ENCODE measurements at places on chromosomes 5 and 9.

GRCh38 chr5:16493261-16493660 lies 27.7 kb upstream of the ZNF622 start:
- DNase-seq: no peak

DNA sequence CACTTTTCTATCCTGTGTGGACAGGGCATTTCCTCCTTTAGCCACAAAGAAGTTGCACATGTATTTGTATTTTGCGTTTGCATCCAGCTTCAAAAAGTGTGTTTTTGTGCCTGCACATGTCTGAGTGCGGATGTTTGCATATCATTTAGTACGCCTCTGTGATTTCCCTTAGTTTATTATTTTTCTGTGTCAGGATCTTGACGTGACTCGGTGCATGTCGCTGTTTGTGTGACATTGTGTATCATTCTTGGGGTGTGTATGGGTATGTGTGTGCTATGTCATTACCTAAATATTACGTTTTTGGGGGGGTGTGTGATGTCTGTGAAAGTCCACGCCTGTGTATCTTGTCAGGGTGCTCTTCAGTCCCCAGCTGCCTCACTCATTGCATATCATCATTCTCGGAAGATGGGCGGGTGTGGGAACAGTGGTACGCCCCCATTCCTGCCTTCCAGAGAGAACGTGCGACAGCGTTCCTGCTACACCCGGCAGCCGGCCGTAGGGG lies 416 bp upstream of the PAIP2 start:
- DNase-seq: no peak

DNA sequence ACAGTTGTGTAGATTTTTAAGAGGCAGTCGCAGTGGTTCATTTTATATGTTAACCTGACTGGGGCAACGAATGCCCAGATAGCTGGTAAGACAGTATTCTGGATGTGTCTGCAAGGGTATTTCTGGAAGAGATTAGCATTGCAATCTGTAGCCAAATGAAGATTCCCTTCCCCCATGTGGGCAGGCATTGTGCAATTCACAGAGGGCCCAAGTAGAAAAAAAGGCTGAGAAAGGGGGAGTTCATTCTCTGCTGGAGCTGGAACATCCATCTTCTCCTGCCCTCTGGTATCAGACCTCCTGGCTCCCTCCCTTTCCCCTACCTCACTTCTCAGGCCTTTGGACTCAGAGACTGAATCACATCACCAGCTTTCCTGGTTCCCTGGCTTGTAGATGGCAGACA lies 70.6 kb downstream of the TENT4A start:
- DNase-seq: no peak

DNA sequence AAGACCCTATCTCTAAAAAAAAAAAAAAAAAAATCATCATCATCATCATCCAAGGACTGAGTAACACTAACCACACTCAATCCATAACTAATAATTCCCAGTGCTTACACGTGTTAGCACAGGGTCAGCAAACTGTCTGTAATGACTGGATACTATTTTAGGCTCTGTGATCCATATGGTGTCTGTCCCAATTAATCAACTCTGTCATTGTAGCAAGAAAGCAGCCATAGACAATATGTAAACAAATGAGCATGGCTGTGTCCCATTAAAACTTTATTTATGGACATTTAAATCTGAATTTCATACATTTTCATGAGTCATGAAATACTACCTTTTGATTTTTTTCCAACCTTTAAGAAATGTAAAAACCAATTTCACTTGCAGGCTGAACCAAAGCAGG lies 148.4 kb downstream of the SIL1 start:
- DNase-seq: peak; percentile 13

GRCh38 chr5:55568654-55569512 lies 34.1 kb upstream of the PLPP1 start:
- DNase-seq: no peak

- DNase-seq: no peak
Measured at GRCh38 chr9:87500491-87501270, 3.0 kb downstream of the DAPK1 start.

- DNase-seq: peak; percentile 40
Measured at GRCh38 chr5:14250084-14250695, 107.0 kb downstream of the TRIO start.

DNA sequence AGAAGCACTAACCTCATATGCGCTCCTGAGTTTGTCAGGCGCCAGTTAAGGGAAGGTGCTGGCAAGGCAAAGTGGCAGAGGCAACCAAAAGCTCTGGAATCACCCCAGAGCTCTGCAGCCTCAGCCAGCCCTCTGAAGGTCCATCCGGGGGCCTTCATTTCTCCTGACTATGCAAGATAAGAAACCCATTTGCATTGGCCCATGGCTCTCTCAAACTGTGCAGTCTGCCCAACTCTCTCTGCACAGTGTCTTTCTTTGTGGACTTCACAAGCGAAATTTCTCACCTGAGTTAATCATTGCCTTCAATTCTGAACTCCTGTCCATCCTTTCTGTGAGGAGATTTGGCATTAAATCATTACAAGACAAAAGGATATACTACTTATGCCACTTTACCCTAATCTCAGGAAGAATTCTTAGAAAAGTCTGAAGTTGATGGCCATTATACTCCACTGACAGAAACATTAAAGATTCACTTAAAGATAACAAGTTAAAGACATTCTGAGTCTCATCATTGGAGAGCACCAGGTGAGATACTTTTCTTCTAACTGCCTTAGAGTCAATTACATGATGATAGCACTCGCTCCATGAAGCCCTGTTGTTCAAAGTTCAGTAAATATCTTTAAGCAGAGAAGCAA lies 235.6 kb downstream of the SPOCK1 start:
- no peak for DNase-seq

- no peak for DNase-seq
Measured at GRCh38 chr5:158519433-158520021, 580.2 kb downstream of the EBF1 start.

DNA sequence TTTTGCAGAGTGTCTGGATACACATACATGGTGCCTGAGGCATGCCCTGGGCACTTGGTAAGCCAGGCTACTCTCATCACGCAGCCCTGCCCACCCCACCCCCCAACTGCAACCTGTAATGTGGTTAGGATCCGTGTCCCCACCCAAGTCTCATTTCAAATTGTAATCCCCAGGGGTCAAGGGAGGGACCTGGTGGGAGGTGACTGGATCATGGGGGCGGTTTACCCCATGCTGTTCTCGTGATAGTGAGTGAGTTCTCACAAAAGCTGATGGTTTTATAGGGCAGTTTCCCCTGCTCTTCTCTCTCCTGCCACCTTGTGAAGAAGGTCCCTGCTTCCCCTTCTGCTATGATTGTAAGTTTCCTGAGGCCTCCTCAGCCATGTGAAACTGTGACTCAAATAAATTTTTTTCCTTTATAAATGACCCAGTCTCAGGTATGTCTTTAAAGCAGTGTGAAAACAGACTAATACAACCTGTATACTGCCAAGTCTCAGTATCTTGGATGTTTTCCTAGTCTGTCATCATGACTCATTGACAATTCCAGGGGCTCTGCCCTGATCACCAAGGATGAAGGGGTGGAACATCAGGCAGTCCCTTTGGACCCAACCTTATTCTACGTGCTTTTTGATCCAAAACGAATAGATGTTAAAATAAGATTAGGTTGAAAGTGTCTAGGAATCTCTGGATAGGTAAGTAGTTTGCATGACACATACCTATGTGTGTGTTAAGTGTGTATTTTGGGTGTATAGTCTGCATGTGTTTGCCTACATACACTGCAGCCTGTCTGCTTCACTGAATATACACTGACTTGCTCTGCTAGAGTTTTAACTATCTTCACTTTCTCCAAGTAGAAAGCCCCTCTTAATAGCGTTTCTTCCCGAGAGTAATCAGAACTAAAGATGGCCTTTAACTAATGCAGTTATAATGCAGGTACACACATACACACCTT lies 293.8 kb downstream of the SLIT3 start:
- DNase-seq: no peak

DNA sequence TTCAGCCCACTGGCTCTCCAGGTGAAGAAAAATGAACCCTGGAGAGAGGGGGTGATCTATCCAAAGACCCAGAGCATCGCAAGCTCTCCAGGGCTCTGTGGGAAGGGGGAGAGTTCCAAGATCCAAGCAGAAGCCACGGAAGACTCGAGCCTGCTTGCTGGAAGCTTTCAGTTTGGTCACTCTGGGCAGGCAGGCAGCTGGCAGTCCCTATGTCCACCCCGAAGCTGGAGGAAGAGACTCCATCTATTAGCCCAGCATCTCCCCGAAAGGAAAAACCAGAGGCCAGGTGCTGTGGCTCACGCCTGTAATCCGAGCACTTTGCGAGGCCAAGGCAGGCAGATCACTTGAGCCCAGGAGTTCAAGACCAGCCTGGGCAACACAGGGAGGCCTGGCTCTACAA lies 10.7 kb upstream of the SPARC start:
- no peak for DNase-seq

DNA sequence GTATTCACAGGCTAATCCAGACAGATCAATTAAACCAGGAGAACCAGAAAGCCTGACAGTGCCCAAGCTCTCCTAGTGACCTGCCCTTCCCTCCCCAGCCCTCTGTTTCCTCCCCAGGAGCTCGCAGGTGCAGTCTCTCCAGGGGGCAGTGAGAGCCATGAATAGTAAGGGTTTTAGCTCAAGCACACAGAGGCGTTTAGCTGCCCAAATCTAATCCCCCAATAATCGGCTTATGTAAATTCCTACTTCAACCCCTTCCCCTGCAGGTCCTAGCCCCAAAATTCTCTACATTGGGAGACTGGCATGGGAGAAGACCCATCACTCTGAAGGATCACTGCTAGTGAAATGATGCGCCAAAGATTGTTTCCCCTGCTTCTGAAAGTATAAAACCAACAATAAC lies 10.5 kb upstream of the TAL2 start:
- DNase-seq: no peak

- no peak for DNase-seq
Measured at GRCh38 chr9:91775011-91775707, 174.9 kb downstream of the ROR2 start.

DNA sequence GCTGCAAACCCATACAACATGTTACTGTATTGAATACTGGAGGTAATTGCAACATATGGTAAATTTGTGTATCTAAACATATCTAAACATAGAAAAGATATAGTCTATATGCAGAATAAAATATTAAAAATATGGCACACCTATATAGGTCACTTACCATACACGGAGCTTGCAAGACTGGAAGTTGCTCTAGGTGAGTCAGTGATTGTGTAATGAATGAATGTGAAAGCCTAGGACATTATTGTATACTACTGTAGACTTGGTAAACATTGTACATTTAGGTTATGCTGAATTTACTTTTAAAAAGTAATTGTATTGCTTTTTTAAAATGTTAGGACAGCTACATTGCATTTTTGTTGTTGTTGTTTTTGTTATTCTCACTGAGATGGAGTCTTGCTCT lies 968.8 kb downstream of the TLE1 start:
- no peak for DNase-seq

Measured in NCI-H446 treated with DMSO at 0.1 percent for 48 hours (cell line).